ENCODE measurements at places on chromosomes 11 and 22.

DNA sequence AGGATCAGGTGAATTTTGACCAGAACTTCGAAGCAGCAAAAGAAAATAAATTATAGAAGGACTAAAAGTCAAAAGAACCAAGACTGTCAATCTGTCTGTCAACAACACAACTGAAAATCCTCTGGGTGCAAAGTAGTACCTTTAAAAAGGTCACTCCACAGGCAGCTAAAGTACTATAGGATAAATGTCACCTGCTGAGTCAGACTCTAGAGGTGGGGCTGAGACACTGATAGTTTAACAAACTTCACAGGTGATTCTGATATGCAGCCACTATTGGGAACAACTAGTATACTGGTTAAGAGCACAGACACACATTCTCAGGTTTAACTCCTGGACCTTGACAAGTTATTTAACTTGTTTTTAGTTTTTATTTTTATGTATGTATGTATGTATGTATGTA, 107.3 kb downstream of the FCHSD2 start:
- no peak for DNase-seq

- no peak for DNase-seq
Measured at GRCh38 chr22:24187731-24188644, 6.7 kb downstream of the SUSD2 start.

- DNase-seq, result no peak
Measured at GRCh38 chr11:19628018-19628417, 84.6 kb upstream of the NAV2 start.

- no peak for DNase-seq
Measured at GRCh38 chr11:16155448-16155847, 200.9 kb downstream of the SOX6 start.
